ENCODE measurements at places on chromosomes 12 and 14.

- no peak for DNase-seq
These were observed 11.2 kb downstream of the MAP4K5 start for GRCh38 chr14:50520947-50521815.

DNA sequence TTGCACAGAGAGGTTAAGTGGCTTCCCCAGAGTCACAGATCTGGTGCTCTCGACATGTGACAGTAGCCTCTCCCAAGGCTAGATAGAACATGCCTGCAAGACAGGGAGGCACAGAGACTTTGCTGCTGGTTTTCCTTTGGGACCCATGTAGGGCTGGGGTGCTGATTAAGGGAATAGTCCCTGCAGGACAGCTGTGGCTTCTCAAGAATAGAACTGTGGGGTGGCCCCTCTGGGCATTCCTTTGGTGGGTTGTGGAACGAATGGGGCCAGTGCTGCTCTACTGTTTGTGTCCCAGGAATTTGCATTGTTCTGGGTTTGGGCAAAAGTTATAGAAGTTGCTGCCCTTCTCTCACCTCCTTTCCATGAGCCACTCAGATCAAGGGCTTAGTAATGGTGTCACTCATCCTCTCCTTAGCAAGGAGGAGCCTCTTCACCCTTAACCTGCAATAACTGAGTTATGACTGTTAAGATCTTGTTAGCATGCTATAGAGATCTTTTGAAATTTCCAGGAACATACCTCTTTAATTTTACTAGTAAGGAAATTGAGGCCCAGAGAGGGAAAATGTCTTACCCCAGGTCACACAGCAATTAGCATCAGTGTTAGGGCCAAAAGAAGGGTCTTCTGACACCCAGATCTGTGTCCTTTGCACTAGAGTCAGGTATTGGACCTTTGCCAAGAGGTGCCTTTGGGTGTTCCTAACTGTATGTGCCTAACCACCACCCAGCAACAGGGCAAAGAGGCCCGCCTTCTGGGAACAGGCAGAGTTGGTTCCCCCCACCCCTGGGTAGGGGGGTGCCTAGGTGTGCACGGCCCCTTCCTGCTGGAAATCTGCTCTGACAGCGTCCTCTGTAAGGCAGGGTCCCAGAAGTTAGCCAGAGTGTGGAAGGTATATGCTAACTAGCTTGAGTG, 31.4 kb downstream of the CD9 start:
- DNase-seq, result no peak

DNA sequence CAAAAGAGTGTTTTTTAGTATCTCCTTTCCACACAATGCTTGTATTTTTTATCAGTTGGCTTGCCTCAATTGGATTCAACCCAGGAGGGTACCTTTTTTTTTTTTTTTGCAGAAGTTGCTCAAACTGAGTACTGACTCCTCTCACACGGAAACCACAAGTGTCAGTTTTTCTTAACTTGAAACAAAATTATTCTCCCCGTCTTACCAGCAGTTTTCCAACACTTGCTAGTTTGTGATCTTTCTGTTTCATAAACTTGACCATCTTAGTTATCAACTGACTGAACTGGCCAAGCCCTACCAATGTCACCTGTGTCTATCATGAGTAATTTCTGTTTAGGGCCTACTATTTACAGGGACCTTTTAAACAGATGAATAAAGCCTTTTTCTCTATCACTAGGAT, 34.1 kb upstream of the ITPR2 start:
- no peak for DNase-seq

GRCh38 chr14:102610968-102611811, 18.7 kb downstream of the RCOR1 start:
- no peak for DNase-seq

DNA sequence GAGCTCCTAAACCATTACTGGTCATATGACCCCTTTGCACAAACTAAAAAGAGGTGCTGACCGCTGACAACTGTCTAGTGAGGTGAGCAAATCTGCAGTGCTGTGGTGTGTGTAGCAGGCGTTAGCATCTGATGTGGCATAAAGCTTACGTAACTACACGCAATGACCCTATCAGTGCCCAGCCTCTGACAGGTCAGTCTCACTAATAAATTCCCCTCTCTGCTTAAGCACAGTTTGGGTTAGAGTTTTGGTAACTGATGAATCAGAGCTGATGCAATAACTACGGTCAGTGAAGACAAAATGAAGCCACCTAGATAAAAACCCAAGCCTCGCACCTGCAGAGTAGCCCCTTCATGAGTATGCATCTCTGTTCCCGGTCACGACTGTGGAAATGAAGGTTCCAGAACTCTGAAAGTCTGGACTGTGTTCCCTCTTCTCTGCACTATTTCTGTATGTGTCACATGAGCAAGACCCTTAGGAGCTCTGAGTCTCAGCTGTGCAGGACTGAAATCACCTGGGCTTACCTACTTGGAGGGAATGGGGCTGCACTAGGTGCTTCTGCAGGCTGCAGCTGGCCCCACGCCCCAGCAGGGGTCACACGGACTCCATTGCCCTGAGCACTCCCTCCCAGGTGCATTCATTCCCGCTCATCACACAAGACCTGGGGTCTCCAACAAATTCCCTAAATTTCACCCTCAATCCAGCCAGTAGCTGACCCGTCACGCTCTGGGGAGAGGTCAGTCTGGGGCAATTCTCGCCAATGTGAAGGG, 54.4 kb downstream of the RIMBP2 start:
- peak; percentile 46 for DNase-seq

DNA sequence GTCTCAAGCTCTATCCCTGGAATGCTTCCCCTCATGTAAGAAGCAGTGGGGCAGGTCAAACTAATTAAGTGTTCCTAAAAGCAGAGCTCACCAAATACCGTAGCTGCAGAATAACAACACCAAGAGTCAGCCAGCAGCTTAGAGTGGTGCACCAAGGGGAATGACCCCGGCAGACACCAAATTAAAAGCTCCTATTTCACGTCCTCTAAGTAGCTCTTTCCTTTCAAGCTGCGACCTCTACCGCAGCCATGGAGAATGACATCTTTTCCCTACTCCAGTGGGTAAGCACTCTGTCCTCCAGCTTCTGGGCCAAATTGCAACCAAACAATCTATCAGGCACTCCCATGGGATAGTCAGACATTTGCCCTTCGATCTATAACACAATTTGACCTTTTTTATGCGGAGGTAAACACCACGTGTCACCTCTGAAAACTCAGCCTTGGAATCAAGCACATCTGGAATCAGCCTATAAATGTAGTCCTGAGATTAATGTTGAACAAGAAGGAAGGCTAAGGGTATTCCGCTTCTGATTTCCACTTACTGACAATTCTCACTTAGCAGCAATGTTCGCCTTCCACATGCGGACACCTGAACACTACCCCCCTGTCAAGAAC, 67.6 kb upstream of the CDKN3 start:
- no peak for DNase-seq

All from NK-92 treated with Interleukin-12 subunit alpha and Interleukin-12 subunit beta, amount 100 ng/mL, for 24 hours (cell line).